Naive thymus-derived CD4-positive, alpha-beta T cell (primary cell): ENCODE measurements at places on chromosomes 5 and 9. TPM values are rescaled to one million over a fixed set of nuclear protein-coding genes. Genes with fewer than 3 reads are reported as not detected.

DNA sequence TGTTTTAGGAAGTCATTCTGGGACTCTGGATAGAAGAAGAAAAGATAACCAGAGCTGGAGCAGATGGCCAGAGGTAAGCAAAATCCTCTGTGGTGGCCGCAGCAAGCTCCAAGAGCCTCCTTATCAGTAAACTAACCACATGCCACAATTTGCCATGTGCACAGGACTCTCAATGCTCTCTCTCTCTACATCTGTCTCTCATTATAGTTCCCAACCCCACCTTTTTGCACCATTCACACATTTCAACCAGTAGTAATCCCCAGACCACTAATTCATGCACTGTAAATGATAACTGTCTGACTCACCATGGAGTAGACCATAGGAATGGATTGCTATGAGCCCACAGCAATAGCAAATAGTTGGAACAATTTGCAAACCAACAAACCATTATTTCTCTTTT, 526.1 kb downstream of the TLR4 start:
- DNase-seq: no peak

GRCh38 chr9:93807166-93808074, 147.7 kb downstream of the BARX1 start:
- no peak for DNase-seq

GRCh38 chr5:35672995-35673394, 55.3 kb downstream of the SPEF2 start:
- DNase-seq: peak; percentile 46

GRCh38 chr5:151647320-151647861, 39.3 kb downstream of the SPARC start:
- DNase-seq: no peak

- DNase-seq: no peak
These were observed 35.5 kb downstream of the GADD45G start for GRCh38 chr9:89640361-89640760.

GRCh38 chr5:111535879-111536549, 23.7 kb upstream of the STARD4 start:
- no peak for DNase-seq

DNA sequence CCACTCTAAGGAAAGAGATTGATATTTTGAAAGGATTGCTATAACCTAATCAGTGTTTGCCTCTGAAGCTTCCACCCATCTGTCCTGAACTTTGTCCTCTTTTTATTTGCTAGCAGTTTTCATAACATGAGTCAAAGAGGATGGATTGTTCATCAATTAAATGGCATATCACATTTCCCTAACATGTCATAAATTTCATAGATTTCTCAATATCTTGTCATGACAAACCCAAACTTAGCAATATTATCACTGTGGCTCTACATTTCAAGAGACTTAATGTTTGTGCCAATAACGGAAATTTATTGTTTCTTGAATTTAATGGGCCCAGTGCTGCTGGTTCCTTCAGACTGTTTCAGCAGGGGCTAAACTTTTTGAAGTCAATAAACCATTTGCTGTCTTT, 330.3 kb downstream of the CAAP1 start:
- no peak for DNase-seq

- DNase-seq: no peak
These were observed at the start of gene SARDH for GRCh38 chr9:133737774-133738639. Gene SARDH, minus strand, starts transcription at chr9:133738352. Its CDS starts 4,179 bp downstream, at chr9:133734173.

DNA sequence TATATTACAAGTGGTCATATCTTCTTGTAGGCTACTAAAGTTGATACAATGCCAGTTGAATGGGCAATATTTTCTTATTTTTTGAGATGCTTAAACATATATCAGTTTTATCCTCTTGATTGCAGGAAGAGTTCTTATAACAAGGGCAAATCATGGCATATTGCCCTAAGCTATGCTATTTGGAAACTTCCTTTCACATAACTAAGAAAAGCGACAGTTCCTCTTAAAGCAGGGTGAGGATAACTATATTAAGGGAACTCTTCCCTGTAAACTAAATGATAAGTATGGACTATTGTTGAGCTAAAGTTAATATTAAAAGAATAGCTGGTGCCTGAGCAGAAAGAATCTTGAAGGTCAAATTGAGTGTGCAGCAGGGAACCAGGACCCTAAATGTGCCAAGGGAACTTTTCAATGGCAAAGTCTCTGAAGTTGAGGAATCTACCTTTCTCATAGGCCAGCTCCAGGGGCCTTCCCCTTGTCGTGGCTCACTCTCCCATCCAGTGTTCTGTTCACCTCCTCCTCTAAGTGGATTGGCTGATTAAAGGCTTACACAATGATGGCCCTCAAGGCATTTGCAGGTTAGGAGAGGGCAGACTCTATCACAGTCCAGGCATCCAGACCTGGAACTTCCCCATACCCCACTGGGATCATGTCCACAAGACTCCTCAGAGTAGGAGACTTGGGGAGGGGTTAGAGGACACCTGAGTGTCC, 26.8 kb downstream of the FYB1 start:
- DNase-seq: no peak

DNA sequence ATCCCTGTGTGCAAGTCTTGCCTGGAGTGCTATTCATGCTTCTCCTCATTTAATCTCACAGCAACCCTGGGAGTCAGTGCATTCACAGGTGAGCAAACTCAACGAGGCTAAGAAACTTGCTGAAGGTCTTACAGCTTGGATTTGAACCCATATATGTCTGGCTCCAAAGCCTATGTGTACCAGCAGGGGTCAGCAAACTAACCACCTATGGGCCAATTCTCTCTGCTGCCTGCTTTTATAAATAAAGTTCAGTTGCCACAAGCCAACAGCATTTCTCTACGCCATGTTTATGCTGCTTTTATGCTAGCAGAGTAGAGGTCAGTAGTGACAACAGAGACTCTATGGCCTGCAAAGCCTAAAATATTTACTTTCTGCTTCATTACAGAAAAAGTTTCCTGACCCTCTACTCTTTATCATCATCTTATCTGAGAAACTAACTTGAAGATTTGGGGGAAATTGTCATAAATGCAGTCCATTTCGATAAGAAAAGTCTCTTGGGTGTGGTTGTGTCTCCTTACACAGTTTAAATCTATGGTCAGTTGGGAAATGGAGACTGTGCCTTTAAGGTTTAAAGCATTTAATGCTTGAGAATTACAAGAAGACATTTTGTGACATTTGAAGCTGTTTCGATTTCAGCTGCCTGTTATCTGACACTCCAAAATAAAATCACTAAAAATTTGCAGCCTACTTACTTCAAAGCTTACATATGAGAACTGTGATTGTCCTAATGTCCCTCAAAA, 137.7 kb downstream of the PRELID2 start:
- DNase-seq: no peak

- DNase-seq: no peak
These were observed 201.6 kb upstream of the IRX1 start for GRCh38 chr5:3393920-3394597.

PRELID2 gene
- 1.3 TPM for polyA plus RNA-seq

PLEKHG4B gene
- polyA plus RNA-seq: not detected

IL3 gene
- polyA plus RNA-seq: not detected
